Skeletal muscle cell (primary cell): ENCODE measurements at places on chromosomes 5 and 9.

DNA sequence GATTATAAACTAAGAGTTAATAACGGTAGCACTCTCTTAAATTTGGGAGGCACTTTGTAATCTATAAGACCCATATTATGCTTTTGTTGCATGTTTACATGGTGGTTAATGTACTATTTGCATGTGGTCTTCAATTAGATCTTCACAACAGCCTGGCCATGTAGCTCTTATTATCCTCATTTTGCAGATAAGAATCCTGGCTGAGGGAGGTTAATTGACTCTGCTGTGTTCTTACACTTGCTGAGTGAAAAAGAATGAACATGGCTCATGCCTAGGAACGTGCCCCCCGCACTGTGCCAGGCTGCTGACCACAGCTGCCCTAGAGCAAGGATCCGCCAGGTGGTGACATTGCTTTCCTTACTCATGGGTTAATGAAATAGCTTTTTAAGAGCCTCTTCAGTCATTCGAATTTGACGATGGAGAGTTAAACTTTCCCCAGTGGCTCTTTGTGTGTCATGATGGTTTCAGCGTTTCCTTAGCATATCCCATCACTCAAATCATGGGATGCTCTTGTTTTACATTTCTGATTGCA is 97.9 kb downstream of the CDH6 start:
- DNase-seq = no peak

DNA sequence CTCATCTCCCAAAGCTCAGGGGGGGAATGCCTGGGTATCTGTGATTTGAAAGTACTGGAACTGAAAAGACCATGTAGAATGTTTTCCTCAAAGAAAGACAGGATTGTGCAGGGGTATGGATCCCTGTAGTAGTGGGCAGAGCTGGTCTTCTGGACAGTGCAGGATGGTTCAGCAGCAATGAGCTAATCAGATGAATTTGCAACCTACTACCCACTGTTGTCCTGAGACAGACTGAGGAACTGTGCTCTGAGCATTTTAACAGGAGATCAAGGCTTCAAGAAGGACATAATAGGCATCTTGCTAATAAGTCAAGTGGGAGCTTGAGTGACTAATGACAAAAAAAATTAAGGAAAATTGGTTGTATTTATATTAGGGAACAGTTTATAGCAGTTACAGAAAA is 61.7 kb downstream of the FYB1 start:
- DNase-seq = no peak

DNA sequence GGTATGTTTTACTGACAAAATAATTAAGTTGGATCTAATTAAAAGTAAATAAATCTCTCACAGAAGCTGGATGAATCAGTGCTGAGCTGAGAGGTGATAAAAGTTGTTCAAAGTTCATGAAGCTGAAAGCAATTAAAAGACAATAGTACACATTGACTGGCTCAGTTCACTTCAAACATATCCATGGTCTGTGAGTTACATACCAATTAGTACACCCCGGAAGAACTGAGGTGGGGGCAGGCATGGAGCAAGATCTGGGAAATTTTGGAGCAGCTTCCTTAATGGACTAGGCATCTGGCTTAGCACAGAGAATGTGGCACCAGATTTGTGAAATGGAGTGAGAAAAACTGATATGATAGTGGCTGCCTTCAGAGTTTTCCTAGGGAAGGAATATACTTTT is 152.7 kb downstream of the ATP10B start:
- no peak for DNase-seq

DNA sequence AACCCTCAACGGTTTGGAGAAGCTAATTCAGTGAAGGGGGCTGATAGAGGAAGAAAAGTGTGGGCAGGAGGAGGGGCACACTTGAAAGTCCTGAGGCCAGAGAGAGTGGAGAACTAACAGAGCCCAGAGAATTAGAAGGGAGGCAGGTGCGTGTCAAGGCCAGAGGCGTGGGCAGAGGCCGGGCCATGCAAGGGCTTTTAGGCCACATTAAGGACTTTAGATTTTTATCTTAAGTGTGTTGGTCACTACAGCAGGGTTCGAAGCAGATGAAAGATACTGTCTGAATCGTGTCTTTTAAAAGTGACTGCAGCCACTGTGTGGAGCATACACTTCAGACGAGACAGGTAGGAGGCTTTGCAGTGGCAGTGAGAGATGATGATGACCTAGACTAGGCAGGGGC is 6.7 kb downstream of the ADRA1B start:
- DNase-seq = no peak

GRCh38 chr5:86968301-86968753 is 299.4 kb upstream of the RASA1 start:
- no peak for DNase-seq

DNA sequence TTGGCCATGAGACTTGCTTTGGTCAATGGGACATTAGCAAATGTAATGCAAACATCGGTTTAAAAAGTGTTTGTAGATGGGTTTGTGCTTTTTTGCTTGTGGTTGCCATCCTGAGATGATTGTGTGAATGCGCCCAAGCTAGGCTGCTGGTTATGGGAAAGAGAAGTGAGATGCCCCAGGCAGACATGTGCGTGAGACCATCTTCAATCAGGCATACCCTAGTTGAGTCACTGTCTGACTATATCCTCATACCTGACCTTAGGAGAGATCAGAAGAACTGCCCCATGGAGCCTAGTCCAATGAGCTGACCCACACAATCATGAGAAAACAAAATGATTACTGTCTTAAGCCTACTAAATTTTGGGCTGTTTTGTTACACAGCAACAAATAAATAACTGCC is 36.8 kb upstream of the ZNF608 start:
- no peak for DNase-seq

- no peak for DNase-seq
Measured at GRCh38 chr9:124834591-124834990, 18.7 kb upstream of the WDR38 start.

- DNase-seq = no peak
Measured at GRCh38 chr5:118007262-118007661, 981.1 kb downstream of the DTWD2 start.

GRCh38 chr5:93756372-93756771 is 15.0 kb upstream of the POU5F2 start:
- DNase-seq = no peak

DNA sequence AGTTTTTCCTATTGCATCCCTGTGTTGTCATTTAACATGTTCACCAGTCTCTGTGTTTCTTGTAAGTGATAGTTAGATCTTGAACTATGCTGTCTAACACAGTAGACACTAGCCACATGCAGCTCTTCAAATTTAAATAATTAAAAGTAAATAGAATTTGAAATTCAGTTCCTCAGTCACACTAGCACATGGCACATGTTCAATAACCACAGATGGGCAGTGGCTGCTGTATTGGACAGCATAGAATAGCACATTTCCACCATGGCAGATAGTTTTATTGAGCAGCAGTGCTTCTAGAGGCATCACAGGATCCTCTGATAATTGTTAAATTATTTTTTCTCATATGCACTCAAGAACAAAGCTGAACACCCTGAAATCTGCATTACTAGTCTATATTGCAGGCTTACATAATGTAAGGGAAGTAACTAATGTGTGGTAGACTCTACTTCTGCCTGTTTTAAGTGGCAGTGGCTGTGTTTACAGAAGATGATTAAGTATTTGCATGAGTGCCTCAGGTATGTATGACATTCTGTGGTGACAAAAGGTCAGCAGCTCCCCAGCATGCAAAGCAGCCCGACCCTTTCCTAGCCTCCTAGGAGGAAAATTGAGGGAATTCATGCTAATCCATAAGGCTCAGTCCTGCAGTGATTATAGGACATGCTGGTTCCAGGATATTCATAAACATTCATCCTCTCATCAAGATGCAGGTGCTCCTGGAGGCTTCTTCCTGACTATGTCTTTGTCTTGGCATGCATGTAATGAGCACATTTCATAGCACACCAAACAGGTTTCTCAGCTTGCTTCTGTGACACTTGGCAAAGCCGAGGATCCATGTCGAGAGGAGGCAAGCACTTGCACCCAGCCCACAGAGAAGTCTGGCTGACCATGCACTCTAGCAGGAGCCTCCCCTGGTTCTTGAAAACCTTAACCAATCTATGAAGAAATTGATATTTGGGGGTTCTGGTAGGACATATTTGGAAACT is 45.5 kb downstream of the SH3RF2 start:
- no peak for DNase-seq

- no peak for DNase-seq
Measured at GRCh38 chr5:122665051-122665450, 109.8 kb upstream of the SNX2 start.
